Sigmoid colon (tissue), 7 donors: ENCODE measurements at places on chromosomes 6 and 20. TPM values are rescaled to one million over a fixed set of nuclear protein-coding genes. Genes with fewer than 3 reads are reported as not detected.

DNA sequence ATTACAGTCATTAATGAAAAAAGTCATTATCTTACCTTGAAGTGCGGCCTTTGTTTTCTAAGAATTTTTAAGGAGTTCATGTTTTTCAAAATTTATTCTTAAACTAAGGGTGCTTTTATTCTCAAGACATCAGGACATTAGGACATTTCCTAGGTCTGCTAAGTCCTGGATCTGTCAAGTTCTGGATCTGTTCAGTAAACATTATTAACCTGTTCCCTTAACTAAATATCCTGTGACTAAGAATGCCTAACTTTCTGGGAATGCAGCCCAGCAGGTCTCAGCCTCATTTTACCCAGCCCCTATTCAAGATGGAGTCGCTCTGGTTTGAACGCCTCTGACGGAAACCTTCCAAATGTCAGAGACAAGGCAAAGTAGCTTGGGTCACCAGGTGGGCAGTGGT is 302.6 kb downstream of the SYNE1 start:
- no peak overlapping the region for H3K27ac ChIP-seq
- H3K4me1 ChIP-seq = no peaks in the 10 kb centered on the region
- no peak for DNase-seq
- no peak overlapping the region for H3K4me3 ChIP-seq

DNA sequence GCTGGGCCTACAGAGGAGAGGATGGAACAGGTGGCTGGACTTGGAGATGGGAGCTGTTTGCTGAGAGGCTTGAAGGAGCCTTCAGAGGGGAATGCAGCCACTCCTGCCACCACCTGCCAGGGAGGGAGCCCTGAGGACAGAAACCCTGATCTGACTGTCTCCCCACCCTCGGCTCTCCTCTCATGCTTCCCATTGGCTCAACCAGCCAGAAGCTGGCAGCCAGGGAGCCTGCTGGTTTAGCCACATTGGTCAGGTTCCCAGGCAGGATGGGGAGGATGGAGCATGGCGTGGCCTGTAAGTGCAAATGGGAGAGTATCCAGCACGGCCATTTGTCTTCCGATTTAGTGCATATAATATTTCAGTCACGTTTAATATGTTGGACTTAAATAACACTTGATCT is 12.8 kb downstream of the TREM1 start:
- no peak for DNase-seq
- H3K27me3 ChIP-seq = no peaks in the 10 kb centered on the region
- H3K4me3 ChIP-seq = no peak overlapping the region
- H3K36me3 ChIP-seq = no peaks in the 10 kb centered on the region
- H3K27ac ChIP-seq = no peak overlapping the region

- no peaks in the 10 kb centered on the region for H3K36me3 ChIP-seq
- DNase-seq = no peak
- H3K4me3 ChIP-seq = no peak overlapping the region
These were observed 87.5 kb downstream of the MDN1 start for GRCh38 chr6:89731924-89732567.

DNA sequence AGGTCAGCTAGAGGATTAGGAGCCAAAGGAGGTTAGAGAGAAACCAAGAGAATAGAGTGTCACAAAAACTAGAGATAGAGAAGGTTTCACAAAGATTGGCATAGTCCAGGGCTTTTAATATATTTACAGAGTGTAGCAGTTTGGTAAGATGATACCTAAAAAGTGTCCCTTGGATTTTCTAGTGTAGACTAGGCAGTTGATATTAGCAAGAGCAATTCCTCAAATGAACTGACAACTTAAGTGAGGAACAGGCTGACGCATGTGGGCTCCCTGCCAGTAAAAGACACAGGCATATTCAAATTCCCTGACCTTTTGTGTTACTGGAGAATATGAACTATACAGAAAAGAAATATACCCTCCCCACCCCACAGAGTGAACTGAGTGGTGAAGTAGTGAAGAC is 40.1 kb downstream of the VTA1 start:
- H3K27ac ChIP-seq = no peak overlapping the region
- H3K36me3 ChIP-seq = no peaks in the 10 kb centered on the region
- peaks cover 11% of the 10 kb centered on the region for H3K4me1 ChIP-seq
- DNase-seq = no peak

Gene CD93
- 27.2 TPM for total RNA-seq

Gene IL17F
- not detected for total RNA-seq

Gene HIVEP2
- 16.9 TPM for total RNA-seq

Gene SYNJ2
- total RNA-seq = 22.9 TPM
